ENCODE measurements at places on chromosomes 2 and 18.

- DNase-seq, result no peak
Observed at GRCh38 chr18:79538635-79539034, 141.0 kb upstream of the CTDP1 start.

GRCh38 chr2:45031028-45031427 is 21.8 kb upstream of the SIX2 start:
- no peak for DNase-seq

- DNase-seq, result no peak
Observed at GRCh38 chr2:238570926-238571325, 144.2 kb downstream of the ASB1 start.

- no peak for DNase-seq
Observed at GRCh38 chr2:74428675-74429074, 7.1 kb downstream of the WDR54 start.

DNA sequence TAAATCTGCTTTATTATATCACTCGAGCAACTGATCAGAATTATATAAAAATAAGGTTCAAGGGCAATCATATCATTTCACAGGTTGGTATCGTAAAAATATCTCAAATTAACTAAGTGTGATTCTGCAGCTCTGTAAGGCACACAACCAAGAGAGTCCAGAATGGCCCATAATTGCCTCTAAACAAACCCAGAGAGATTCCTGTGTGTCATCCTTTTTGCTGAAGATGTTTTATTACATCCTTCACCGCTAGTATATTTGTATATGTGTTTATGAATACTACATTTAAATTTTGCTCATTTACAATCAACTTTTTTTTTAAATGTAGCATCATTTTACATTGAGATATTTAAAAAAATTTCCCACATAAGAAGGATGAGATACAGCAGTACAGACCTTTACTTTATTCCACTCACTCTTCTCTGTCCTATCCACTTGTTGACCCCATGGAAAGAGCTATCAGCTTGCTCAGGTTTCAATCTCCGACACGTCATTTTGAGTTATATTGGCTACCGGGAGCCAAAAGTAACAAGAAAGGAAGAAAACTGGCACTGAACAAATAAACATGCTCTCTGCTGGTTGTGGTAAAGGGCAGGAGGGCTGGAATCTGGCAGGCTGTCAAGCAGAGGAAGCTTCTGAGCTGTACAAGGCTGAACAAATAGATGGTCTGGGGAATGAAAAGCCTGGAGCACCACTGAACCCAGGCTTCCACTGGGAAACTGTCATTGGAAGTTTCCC is 23.1 kb downstream of the PLA2R1 start:
- no peak for DNase-seq

DNA sequence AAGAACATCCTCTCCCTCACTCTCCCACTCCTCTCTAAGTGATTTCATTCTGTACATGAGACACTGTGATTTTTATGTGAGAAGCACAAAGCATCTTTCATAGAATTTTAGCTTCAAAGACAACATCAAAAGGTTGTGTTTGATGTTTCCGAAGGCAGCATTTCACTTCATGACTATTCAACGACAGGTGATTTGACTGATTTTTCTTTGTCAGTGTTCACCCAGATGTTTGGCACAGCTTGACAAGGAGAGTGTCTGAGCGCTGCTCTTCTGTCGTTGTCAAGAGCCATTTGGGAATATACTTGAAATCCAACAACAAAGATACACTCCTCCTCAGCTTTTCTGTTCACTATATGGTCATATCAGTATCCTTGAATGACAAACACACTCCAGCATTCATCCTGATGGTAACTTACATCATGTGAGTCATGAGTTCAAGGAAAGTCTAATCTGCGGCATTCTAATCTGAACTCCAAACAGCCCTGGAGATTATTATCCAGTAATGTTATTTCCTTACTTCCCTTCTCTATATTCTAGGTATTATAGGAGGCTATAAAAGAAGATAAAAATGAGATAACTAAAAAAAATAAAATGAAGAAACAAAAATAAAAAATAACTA is 45.9 kb upstream of the ST6GAL2 start:
- DNase-seq, result no peak

DNA sequence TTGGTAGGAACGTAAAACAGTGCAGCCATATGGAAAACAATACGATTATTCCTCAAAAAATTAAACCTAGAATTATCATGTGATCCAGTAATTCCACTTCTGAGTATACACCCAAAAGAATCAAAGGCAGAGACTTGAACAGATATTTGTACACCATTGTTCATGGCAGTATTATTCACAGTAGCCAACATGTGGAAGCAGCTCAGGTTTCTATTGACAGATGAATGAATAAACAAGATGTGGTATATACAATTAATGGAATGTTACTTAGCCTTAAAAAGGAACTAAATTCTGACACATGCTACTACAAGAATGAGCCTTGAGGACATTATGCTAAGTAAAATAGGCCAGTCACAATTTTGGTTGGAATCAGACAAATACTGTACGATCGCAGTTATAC is 14.2 kb upstream of the RTTN start:
- no peak for DNase-seq

- DNase-seq, result no peak
Observed at GRCh38 chr2:50746526-50746925, 285.4 kb downstream of the NRXN1 start.
